ENCODE measurements at places on chromosomes 3 and 15. TPM values are rescaled to one million over a fixed set of nuclear protein-coding genes. Genes with fewer than 3 reads are reported as not detected.

GRCh38 chr3:2880218-2880756, 229.9 kb downstream of the IL5RA start:
- no peak for DNase-seq

DNA sequence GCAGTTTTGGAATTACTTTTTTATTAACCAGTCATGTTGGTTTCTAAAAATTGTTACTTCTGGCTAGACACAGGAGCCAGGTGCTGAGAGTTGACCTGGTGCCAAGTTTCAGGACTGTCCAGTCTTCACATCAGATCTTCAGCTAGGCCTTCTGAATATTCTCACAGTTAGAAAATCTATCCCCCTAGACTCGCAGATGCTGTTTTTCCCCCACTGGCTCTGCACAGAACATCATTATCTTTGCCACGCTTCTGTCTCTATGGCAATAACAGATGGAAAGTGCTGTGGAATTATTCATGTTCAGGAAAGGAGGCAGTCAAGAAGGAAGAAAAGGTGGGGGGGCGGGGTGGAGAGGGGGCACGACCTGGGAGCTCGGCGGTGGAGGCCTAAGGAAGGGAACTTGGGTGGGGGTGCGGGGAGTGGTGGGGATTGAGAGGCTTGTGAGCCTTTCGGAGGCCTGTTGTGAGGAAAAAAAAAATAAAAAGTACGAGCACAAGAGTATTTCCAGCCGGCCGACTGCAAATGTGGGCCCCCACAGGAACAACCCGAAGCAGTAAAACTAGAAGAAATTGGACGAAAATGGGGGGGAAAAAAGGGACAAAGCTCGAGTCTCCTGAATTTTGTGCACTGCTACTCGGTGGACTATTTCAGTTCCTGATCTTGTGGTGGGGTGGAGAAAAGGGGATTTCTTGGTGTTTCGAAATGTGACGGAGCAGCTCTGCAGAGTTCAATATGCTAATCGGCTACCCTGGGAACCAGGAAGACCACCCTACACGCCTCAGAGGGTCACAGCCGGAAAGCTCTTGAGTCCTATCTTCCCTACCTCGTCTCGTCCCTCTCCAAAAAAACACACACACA, 1.5 kb upstream of the SKIL start:
- peak; percentile 54 for DNase-seq

- DNase-seq, result no peak
Measured at GRCh38 chr3:50950591-50950990, 275.9 kb downstream of the DOCK3 start.

LAMB2 gene
- 491 TPM for total RNA-seq

GRCh38 chr15:100284191-100284590, 57.6 kb downstream of the ADAMTS17 start:
- DNase-seq, result no peak

APOD gene
- total RNA-seq, result 110 TPM

Measured in ovary (tissue), 10 donors.